ENCODE measurements at places on chromosomes 5 and 9.
A peak's percentile ranks its signal among the peaks of the same experiment; 100 is the strongest.

DNA sequence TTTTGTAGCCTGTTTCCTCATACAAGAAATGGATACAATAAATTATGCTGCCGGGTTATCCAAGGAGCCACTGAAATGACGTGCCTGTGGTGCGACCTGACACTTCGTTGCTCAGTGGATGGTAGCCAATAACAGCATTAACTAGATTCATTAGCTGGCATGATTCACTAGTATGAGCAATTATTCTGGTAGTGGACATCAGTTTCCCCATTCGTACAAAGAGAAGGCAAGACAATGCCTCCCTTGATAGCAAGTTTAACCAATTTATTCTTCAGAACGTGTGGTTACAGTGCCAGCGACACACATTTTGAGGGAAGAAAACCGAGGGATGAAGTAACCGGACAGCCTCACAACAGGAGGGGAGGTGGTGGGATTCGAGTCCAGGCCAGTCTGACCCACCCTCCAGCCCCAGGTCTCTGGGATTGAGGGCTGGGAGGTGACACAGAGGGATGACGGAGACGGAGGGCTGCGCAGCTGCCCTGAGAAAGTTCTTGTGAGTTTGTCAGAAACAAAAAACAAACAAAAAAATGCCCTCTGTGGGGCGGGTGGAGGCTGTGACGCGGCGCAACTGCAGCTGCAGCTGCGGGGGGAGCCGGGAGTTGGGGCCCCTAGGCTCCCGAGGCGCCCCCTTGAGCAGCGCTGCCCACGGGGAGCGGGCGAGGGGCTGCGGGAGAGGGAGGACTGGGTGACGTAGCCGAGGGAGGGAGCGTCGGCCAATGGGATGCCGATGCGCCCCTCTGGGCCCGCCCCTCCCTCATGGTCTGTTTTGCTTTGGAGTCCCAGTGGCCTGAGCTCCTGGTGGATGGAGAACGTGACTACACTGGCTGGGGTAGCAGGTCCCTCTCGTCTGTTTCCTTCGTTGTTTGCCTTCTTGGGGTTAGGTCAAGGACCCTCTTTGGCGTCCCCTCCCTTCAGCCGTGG is 10.9 kb downstream of the LHX2 start:
- no peak for DNase-seq

- DNase-seq, result no peak
Measured at GRCh38 chr9:121939643-121940042, 153.5 kb downstream of the TTLL11 start.

DNA sequence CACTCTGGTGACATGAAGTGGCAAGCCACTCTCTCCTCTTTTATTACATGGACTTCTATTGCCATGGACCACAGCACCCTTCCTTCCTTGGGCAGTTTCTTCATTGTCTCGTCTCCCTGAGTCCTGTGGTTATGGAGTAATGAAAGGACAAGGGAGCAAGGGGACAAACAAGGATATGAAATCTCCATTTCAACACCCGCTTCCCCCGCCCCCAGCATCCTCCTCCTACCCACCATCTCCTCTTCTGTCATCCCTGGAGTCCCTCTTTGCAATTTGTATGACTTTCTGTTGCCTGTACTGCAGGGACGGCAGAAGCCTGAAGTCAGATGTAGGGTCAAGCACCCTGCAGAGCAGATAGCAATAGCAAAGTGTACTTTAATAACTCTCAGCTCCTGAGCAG is 300.7 kb upstream of the CLINT1 start:
- no peak for DNase-seq

GRCh38 chr5:14442536-14442935 is 139.1 kb upstream of the OTULINL start:
- no peak for DNase-seq

GRCh38 chr5:144083185-144083584 is 87.3 kb downstream of the YIPF5 start:
- no peak for DNase-seq

- DNase-seq, result no peak
Measured at GRCh38 chr5:92838253-92838652, 742.8 kb downstream of the NR2F1-AS1 start.

GRCh38 chr9:135665795-135666189 is 2.7 kb downstream of the LCN9 start:
- DNase-seq, result no peak

GRCh38 chr9:91239367-91240111 is 122.2 kb downstream of the AUH start:
- DNase-seq, result no peak

DNA sequence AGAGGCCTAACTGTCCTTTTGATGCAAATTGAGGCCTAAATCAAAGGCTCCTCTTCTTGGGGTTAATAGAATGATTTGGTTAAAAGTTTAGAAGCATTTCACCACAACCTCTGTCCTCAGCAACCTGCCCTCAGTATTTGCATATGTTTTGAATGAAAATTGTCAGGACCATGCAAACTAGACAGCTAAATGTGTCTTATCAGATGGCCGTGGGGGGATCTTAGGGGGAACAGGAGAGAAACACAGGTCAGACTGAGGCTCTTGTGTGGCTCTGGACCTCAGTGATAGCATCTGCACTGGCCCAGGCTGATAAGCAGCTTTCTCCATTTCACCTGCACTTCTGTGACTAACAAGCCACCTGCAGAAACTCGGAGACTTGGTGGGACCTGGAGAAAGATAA is 49.0 kb downstream of the FOXI1 start:
- DNase-seq, result no peak

- DNase-seq, result no peak
Measured at GRCh38 chr5:95022967-95023695, 261.8 kb downstream of the MCTP1 start.

- DNase-seq, result peak; percentile 6
Measured at GRCh38 chr5:75405296-75405695, 68.3 kb downstream of the HMGCR start.

DNA sequence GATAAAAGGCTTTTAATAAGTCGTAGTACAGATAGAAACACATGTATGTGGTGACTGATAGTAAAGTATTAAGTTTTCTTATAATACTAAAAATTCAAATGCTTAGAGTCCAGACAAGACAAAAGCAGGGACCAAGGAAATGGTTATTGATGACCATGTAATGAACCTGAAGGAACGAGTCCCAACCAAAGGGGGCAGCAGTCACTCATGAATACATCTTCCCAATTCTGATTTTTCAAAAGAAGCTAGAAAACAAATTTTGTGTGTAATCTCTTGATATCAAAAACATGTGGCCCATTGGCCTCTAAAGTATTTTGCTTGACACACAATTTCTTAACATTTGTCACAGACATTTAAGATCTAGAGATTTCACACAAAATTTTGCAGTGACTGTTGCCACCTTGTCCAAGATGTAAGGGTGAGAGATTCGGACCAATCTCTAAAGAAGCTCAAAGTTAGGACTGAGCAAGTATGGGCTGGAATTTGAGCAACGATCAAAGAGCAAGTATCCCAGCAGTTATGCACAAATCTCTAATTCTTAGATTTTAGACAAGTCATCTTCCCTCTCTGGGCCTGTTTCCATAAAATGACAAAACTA is 66.8 kb downstream of the ARL15 start:
- DNase-seq, result peak; percentile 37

All from fibroblast of skin of abdomen (primary cell).